ENCODE measurements at places on chromosomes 16 and 17.

GRCh38 chr16:50425648-50426047 is 56.9 kb upstream of the BRD7 start:
- no peak for DNase-seq

- no peak for DNase-seq
These were observed 668.2 kb downstream of the CDH11 start for GRCh38 chr16:64453646-64454045.

GRCh38 chr17:1123393-1123831 is 56.4 kb downstream of the ABR start:
- no peak for DNase-seq

GRCh38 chr16:88524274-88524972 is 45.8 kb upstream of the ZC3H18 start:
- no peak for DNase-seq

DNA sequence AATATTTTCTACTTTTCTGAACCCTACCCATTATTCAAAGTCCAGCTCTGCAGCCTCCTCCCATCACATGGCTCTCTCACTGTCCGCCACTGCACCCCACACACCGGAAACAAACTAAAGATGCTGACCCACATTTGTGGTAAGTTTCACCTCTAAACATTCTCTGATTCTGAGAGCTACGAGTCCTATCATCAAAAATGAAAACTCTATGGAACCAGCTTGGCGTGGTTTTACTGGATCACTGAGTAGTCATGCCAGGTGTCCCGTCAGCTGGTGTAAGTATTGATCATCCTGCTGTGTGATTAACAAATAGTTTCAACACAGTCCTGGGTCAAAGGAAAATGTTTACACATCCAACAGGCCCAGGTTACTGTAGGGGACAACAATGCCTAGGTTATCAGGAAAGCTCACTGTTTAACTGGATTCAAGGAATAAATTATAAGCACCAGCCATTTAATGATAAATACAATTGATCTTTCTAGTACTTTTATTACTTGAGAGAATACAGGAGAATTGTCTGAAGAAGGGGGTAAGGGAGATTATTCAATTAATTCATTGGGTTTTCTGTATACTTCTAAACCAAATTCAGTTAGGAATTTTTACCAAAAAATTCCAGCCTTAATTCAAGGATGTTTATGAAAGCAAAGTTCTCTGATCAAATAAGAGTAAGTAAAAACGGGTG is 33.9 kb downstream of the CYTH1 start:
- DNase-seq, result no peak

- no peak for DNase-seq
These were observed 32.2 kb upstream of the BRD7 start for GRCh38 chr16:50400967-50401348.

DNA sequence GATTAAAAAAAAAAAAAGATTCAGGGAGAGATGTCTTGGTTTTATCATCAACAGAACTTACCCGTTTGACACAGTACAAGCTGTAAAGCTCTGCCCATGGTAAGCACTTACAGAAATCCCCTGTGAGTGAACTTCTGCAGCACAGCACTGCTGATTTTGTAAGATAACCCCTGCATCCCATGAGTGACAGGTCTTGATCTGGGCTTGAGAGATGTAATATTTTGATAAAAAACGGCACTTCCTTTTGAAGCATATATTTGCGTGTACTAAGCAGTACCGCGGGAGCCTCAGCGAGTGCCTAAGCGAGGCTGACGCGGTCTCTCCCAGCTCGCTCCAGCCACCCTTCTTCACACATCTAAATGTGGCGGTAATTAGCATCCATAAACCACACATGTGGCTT is 50.5 kb downstream of the IKZF3 start:
- DNase-seq, result no peak

GRCh38 chr16:64590513-64590912 is 531.4 kb downstream of the CDH11 start:
- DNase-seq, result no peak

GRCh38 chr16:79329967-79330366 is 270.6 kb downstream of the MAF start:
- no peak for DNase-seq

GRCh38 chr16:20956319-20956718 is 55.7 kb downstream of the LYRM1 start:
- DNase-seq, result no peak

DNA sequence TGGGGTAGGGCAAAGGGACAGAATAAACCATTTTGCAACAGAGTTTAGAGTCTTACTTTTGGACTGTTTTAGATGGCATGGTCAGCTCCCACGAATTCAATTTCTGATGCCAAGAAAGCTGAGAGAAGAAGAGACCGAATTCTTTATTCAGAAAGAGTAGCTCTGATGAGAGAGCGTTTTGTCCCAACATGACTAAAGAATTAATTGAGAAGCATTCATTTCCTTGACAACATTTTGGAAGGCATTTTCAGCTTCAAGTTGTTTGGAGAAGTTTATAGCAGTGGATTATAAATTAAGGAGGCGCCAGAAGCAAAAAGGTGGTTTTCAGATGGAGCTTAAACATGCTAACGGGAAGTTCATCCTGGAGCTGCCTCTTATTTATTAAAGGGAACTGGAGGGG is 12.2 kb downstream of the GAN start:
- no peak for DNase-seq

DNA sequence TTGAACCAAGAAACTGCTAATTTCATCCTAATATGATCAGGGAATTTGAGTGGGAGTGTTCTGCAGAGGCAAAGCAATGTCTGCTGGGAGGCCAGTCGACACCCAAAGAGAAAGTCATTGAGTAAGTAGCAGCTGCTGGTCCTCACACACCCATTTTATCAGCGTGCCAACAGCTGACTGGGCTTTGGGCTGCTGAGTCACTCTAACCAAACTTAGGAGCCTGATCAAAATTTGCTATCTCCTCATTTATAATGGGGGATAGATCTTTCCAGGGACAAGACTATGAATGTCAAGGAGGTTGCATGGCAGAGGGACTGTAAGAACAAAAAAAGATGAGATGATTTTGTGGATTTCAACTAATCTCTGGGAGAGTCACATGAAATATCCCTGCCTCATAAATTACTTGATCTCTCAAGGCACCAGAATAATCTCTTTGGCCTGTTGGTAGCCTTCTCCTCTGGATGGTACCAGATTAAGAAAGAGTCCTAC is 32.9 kb downstream of the CPSF4L start:
- no peak for DNase-seq

Measured in NCI-H2171 (cell line).